ENCODE measurements at places on chromosomes 7 and 10.

- DNase-seq: no peak
Observed at GRCh38 chr7:56097700-56098099, 4.9 kb upstream of the PHKG1 start.

DNA sequence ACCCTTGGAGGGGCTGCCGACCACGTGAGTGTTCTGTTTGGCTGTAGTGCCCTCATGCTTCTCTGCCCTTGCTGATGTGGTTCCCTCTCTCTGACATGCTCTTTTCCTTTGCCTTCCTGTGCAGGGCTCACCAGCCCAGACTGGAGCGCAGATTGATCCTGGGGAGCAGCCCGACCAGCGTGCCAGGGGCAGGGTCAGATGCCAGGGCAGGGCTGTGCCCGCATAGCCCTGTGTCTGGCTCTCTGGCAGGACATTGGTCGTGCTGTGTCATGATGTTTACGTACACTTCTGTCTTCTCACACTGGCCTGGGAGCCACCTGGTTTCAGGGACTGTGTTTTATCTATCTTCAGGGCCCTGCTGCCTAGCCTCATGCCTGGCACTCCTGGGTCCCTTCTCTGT lies 300.8 kb downstream of the CAMK1D start:
- no peak for DNase-seq

DNA sequence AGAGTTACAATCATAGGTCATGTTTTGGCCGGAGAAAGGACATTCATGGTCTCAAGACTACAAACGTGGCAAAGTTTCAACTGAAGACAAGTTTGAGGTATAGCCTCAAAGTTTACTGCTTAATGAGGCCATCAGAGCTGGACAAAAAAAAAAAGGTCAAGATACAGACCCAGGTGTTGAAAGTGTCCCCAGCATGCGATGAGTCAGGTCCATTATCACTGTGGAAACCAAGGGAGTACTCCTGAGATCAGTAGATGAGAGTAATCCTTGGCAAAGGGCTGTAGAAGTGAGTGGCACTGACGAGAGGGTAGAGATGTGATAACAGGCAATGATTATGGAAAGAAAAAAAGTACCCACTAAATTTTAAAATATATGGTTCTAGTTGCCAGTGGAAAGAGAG lies 80.1 kb upstream of the LRRN3 start:
- DNase-seq: no peak

- no peak for DNase-seq
Observed at GRCh38 chr10:2920637-2921036, 146.7 kb upstream of the PFKP start.

GRCh38 chr7:130256704-130257103 lies 10.0 kb upstream of the CPA2 start:
- DNase-seq: no peak

All from activated naive CD8-positive, alpha-beta T cell treated with anti-CD3 and anti-CD28 coated beads, Interleukin-2, amount 50 U/mL, for 24 hours (primary cell).